ENCODE measurements at places on chromosomes 2 and 18. TPM values are rescaled to one million over a fixed set of nuclear protein-coding genes. Genes with fewer than 3 reads are reported as not detected.

GRCh38 chr2:67642046-67642382 lies 244.9 kb downstream of the ETAA1 start:
- DNase-seq: no peak

GRCh38 chr2:181585732-181586131 lies 71.2 kb downstream of the CERKL start:
- DNase-seq: no peak

GRCh38 chr2:173386738-173387065 lies 32.0 kb downstream of the CDCA7 start:
- DNase-seq: no peak

GRCh38 chr2:237652854-237653253 lies 25.5 kb downstream of the LRRFIP1 start:
- no peak for DNase-seq

- DNase-seq: peak; percentile 78
Measured at GRCh38 chr2:11582862-11583752, 49.3 kb downstream of the GREB1 start.

DNA sequence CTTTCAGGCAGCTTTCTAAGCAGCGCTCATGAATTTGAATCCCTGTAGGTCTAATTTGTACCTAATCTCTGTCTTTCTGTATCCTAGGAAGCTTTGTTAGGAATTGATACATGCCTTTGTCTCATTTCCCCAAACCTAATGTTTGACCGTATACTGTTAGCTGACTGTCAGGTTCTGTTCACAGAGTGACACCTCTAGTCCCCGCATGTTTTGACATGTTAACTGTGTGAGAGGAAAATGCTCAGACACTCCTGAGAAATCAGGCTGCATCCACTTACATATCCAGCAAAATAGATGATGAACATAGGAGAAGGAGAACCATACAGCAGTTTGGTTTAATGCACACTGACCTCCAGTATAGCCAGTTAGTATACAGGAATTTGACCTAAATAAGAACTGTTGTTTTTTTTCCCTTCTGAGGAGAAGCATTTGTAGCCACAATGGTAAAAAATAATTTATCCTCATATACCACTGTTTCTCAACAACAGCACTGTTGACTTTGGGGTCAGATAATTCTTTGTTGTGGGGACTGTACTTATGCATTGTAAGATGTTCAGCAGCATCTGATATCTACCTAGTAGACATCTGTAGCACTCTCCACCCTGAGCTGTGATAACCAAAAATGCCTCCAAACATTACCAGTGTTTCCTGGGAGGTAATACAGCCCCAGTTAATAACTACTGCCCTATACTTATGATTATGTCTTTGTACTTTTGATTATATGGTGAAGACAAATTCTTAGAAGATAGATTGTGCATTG lies 130.9 kb downstream of the NCOA1 start:
- no peak for DNase-seq

- no peak for DNase-seq
Measured at GRCh38 chr18:46169464-46169941, 65.3 kb downstream of the HAUS1 start.

- DNase-seq: no peak
Measured at GRCh38 chr18:64100116-64100922, 48.6 kb downstream of the LINC00305 start.

GRCh38 chr18:55794288-55795052 lies 206.5 kb upstream of the TCF4 start:
- DNase-seq: no peak

- no peak for DNase-seq
Measured at GRCh38 chr18:29712785-29713184, 1329.8 kb downstream of the DSC3 start.

GRCh38 chr18:56431551-56431950 lies 206.8 kb downstream of the TXNL1 start:
- DNase-seq: no peak

DNA sequence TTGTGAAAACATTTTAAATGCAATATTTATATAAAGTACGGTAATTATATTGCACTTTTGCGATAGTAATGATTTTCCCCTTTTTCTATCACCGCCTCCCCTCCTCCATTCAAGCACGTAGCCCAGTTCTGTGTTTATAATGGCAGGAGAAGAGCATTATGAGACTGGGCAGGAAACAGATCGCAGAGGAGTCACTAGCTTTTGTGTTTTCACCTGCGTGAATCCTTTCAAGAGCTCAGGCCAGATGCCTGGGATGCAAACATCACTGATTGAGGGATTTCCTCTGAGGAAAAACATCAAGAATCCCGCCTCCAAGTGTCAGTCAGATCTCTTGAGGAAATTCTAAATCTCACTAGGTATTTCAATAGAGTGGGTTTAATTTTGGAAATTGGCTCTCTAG lies 178.4 kb upstream of the FN1 start:
- DNase-seq: no peak

DNA sequence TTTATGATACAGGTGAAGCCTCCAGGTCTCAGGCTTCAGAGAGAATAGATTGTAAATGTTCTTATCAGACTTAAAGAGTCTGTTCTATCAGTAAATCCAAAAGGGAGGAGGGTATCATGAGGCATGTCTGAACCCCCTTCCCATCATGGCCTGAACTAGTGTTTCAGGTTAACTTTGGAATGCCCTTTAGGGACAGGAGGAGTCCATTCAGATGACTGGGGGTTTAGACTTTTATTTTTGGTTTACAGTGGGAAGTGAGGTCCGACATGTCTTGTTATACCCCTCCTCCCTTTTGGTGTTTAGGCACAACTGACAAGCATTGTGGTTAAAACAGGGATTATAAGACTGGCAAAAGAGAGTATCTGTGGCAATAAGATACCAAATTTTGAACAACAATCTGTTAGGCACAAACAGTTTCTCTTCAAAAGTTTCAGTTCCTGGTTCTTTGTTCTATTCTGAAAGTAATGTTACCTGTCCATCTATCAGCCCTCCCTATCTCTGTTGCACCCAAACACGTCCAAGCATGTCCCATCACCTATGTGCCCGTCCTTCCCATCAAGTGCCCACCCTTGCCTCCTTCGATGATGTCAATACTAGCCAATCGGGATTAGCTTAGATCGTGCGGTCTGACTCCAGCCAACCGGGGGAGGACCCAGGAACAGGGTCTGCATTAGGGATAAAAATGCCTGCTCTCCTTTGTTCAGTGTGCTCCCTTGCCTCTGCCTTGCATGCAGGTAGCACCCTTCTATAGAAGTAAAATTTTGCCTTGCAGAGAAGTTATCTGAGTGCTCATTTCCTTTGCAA lies 16.4 kb downstream of the TCF23 start:
- no peak for DNase-seq

DNA sequence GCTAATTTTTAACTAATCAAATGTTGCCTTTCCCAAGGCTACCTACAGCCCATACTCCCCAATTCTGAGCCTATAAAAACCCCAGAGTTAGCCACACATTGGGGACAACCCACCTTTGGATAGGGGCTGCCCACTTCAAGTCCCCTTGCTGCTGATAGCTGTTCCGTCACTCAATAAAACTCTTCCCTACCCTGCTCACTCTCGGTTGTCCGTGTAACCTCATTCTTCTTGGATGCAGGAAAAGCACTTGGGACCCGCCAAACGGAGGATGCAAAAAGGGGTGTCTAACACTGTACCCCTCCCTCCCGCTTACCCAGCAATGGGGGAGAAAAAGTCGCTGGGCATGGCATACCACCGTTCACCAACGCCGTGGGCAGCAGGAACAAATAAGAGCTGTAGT lies 12.2 kb downstream of the IWS1 start:
- DNase-seq: no peak

DNA sequence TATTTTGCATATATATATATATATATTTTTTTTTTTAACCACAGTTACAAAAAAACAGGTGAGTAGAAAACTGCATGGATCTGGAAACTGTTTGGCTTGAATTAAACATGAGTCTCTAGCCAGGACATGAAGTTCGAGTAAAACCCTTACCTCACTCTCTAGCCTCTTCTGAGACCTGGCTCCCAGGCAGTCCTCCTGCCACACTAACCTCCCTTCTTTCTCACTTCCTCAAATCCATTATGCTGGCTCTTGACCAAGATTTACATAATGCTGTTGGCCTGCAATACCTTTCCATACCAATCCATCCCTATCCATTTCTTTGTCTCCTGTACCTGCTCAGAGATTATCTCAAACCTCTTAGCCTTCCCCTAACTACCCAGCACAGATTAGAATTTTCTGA lies 34.0 kb downstream of the PIGN start:
- DNase-seq: no peak

- no peak for DNase-seq
Measured at GRCh38 chr2:143842836-143843235, 677.1 kb downstream of the ZEB2 start.

DNA sequence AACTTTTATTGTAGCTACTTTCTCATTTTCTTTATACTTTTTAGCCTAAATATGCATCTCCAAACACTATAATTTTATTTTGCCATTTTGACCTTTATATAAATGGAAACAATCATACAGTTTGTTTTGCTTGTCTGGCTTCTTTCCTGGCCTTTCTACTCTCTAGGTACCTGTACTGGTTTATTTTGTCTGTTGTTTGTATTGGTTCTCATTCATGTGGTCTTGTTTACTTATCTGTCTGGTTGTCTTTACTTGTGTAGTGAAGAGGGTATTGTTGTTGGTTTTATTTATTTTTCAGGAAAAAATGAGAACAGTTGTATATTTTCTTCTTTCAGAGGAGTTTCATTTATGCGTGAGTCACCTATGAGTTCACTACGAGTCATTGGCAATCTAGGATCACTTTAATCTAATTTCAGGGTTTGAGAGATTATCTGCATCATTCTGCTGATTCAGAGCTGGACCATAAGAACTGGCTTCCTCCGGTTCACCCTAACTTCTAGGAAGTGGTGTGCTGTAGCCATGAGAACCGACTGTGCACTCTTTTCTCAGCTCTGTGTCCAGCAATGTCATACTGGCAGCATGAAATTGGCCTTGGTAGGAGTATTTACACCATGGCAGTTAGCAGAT lies 33.1 kb upstream of the HDAC4 start:
- DNase-seq: no peak

DNA sequence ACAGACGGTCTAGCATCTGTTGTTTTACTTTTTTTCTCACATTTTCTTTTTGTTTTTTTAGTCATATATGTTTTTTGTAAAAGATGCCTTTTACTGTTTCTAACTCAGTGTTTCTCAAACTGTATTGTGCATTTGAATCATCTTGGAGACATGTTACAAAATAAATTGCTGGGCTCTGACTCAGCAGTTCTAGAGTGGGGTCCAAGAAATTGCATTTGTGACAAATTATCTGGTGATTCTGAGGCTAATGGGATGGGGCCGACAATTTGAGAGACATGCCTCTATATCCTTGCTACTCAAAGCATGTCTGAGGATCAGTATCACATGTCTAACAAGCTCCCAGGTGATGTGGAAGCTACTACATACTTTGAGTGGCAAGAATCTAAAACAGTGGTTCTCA lies 478.8 kb downstream of the PLCL1 start:
- DNase-seq: no peak

DNA sequence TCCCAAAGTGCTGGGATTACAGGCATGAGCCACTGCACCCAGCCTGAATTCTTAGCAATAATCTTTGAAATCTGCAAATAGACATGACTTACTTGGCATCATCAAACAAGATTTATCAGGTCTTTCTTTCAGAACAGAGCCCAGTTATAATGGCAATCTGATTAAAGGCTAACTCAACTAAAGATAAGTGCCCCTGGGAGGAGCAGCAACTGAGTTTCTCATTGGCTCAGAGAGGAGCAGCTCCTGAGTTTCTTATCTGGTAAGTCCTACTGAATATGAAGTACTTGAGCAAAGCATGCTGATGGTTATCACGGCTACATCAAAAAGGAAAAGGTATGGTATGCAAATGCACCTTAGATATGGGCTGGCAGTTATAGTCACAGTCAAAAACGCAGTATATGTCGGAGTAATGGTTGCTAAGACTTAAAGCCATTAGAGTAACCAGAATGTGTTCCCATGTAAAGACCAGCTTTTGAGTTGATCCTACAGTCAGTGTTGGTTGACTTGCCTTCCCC lies 15.0 kb upstream of the AP1S3 start:
- DNase-seq: no peak

- no peak for DNase-seq
Measured at GRCh38 chr18:5305835-5306234, 10.3 kb upstream of the ZBTB14 start.

DNA sequence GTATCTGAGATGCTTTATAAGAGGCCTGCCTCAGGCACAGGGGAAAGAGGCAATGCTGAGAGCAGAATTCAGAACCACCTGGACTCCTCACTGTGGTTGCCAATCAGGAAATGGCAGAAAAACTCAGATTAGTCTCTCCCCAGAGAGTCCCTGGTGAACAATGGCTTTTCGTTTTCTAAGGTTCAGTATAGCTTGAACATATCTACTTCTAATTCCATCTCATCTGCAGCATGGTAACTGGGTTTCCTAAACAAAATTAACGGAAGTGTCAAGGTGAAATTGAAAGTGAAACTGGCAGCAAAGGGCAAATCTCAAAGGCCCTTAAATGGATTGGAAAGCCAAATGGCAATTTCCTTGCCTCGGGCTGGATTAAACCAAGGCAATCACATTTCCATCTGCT lies 480.2 kb upstream of the ACVR2A start:
- no peak for DNase-seq

DNA sequence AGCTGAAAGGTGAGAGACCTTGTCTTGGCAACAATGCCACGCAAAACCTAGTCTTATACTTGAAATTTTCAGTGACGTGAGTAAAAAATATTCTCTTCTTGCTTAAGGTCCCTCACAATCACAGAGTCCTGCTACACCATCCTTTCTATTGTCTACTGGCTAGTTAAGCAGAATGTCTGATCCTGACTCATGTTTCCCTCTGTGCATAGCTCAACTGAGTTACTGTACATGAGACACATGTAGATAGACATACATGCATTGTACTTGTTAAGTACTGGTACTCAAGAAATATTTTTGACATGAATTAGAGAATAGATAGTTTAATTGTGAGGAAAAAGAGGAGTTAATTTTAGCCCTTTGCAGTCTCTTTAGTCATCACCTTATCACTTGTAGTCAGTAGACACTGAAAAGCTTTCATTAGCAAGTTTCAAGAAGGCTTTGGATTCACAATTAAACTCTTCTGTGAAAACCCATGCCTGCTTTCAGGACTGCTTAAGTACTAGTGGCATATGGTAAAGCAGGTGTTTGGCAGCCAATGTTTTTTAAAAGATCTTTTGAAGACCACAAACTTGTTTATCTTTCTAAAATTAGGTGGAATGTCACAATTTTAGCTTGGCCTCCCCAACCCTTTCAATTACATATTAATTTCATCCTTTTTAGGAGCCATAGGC lies 158.7 kb upstream of the CCDC150 start:
- DNase-seq: no peak

Gene CIB4
- total RNA-seq: not detected

Gene LIPT1
- total RNA-seq: 7.0 TPM

Gene EGR4
- not detected for total RNA-seq

Gene MZT2A
- 46.8 TPM for total RNA-seq

Gene ARHGAP15
- total RNA-seq: 8.4 TPM

Measured in right cardiac atrium (tissue), 5 donors.